Right forelimb (tissue), 1 donor: ENCODE measurements at places on chromosomes 2 and 18.

DNA sequence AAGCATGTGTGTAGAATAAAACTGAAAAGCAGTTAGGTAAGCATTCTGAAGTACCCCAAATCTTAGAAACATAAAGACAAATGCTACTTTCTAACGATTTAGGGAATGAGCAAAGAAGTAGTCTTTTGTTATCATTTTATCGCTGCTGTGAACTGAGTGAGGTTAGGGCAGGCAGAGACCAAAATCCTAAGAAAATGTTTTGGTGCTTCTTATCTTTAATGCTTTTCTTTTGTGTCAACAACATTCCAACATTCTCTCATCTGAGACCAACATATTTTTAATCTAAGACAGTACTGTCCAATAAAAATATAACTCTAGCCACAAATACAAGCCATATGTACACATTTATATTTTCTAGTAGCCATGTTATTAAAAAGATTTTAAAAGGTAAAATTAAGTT, 789.4 kb upstream of the PIK3C3 start:
- no peak for DNase-seq

GRCh38 chr18:48836231-48836805, 114.4 kb downstream of the SMAD7 start:
- no peak for DNase-seq

DNA sequence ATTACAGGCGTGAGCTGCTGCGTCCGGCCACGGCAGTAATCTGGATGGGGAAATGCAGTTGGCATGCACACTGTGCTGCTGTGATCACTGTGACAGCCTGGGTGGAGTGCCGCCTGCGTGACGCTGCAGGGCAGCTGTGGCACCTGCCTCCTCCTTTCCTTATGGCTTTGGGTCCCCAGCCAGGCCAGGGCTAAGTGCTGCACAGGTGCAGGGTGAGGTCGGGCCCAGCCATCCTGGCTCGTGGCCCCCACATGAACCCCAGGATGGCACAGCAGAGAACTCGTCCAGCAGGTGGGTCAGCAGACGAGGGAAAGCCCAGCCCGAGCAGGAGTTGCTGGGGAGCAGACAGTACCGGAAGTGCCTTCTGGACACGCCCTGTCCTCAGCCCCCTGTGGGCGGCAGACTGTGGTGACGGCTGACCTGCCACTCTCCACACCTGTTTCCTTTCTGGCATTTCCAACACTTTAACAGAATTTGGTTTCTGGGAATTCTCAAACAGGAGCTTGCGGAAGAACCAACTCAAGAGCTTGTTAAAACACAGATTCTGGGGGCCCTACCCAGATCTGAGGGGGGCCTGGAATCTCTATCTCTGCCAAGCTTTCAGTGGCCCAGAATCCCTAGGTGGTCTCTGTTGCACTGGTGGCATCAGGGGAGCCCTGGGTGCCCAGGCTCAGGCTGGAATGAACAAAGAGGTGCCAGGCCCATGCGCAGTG, 16.9 kb downstream of the HS1BP3 start:
- DNase-seq: no peak

- DNase-seq: no peak
Measured at GRCh38 chr2:230908092-230908594, 16.9 kb downstream of the GPR55 start.

DNA sequence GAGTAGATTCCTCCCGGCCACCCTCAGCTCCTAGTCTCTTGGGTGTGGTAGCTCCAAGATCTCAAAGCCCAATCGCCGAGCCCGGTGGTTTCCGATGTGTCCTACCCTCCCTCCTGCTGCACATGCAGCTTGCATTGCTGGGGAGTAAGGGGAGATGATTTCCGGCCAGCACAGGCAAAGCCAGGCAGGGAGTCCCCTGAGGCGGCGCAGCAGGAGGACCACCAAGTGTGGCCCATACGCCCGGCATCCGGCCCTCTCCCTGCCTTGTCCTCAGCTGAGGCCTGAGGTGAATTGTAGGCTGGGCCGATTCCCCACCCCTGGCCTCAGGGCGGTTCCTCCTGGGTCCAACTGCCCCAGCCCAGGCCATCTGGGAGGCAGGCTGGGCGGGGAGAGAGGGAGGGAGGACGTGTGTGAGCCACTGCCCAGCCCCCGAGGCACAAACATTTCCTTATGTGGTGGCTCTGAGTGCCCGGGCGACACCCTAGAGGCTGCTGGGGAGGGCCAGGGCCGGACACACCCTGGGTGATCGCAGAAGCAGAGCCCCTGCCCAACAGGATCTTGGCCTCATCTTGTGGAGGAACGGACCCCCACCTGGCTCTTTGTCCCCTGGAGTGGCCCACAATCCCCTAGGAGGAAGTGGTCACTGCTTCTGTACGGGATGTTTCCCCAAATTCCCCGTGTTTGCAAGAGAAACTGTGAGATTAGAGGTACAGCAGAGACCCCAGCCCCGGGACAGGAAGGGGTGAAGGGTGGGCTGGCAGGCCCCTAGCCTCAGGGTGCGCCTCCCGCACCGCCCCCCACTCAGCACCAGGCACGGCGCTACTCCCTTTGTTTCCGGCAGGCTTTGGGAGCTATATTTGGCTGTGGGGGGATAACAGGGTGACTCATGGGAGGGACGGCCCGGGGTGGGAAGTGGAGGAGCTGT, 41.9 kb upstream of the PTMA start:
- peak; percentile 88 for DNase-seq

DNA sequence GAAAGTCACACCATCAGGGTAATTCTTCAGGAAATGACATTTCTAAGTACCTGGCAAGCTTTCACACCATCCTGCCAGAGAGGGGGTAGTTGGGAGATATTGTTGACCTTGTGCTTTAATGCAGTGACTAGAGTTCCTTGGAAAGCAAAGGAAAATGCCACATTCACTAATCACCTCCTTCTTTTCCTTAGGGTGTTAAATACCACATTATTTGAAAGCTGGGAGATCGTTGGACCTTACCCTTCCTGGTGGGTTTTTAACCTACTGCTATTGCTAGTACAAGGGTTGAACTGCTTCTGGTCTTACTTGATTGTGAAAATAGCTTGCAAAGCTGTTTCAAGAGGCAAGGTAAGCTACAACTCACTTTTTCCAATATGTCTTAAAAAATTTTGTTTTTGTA, 37.0 kb upstream of the NOSTRIN start:
- DNase-seq: no peak

- no peak for DNase-seq
Measured at GRCh38 chr18:34611904-34612303, 98.2 kb upstream of the DTNA start.

DNA sequence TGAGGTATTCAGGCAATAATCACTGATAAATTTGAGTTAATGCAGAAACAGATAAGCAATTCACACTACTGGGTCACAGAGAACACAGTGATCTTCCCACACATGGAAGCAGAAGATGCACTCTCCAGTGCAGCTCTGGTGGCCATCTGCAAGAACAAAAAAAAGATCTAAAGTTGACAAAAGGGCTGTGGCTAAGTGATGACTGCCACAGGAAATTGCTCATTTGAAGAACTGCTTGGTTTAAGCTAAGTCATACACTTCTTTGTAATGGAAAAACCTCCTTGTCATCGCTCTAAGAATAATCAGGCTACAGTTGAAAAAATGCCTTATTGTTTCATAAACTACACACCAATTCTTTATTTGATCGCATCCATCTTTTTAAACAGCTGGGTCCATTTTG, 115.1 kb downstream of the DTNB start:
- no peak for DNase-seq

GRCh38 chr2:181240844-181241243, 216.3 kb upstream of the ITGA4 start:
- no peak for DNase-seq

- no peak for DNase-seq
Measured at GRCh38 chr2:167275046-167275445, 386.8 kb downstream of the XIRP2 start.

DNA sequence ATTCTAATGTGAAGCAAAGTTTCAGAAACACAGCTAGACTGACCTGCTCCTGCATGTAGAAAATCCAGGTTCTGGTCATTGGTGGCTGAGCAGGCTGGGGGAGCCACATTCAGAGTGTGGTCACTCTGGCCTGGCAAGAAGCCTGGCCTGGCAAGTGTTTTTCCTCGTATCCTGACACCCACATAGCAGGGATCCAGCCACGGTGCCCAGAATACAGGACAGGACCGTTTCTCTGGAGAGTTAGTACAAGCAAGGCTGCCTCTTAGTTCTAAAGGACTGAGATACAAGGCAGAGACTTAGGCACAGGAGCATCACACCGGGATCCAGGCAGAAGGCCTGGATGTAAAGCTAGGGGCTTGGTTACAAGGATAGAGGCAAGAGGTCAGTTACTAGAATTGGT, 4.8 kb upstream of the LAMA1 start:
- DNase-seq: no peak

GRCh38 chr2:88209521-88210131, 39.5 kb downstream of the THNSL2 start:
- no peak for DNase-seq
